Astrocyte (in vitro differentiated cells and primary cell): ENCODE measurements at places on chromosomes 11 and 22. TPM values are rescaled to one million over a fixed set of nuclear protein-coding genes. Genes with fewer than 3 reads are reported as not detected.
A peak's percentile ranks its signal among the peaks of the same experiment; 100 is the strongest.

DNA sequence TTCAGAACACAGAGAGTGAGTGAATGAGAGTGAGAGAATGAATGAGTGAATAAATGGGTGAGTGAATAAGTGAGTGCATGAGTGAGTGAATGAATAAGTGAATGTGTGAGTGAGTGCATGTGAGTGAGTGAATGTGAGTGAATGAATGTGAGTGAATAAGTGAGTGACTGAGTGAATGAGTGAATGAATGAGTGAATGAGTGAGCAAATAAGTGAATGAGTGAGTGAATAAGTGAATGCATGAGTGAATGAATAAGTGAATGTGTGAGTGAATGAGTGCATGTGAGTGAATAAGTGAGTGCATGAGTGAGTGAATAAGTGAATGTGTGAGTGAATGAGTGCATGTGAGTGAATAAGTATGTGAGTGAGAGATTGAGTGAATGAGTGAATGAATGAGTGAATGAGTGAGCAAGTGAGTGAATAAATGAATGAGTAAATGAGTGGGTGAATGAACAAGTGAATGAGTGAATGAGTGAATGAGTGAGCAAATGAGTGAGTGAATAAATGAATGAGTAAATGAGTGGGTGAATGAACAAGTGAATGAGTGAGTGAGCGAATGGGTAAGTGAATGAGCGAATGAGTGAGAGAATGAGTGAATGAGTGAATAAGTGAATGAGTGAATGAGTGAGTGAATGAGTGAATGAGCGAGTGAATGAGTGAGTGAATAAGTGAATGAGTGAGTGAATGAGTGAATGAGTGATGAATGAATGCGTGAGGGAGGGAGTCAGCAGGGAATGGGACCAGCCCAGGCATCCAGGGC is 21.3 kb upstream of the MUC5B start:
- no peak overlapping the region for H3K27ac ChIP-seq
- no peaks in the 10 kb centered on the region for H3K27me3 ChIP-seq
- no peak overlapping the region for H3K4me3 ChIP-seq
- H3K4me1 ChIP-seq: no peaks in the 10 kb centered on the region

- no peak overlapping the region for H3K4me3 ChIP-seq
- no peaks in the 10 kb centered on the region for H3K27me3 ChIP-seq
- H3K36me3 ChIP-seq: no peaks in the 10 kb centered on the region
- no peak for DNase-seq
- H3K27ac ChIP-seq: no peak overlapping the region
Measured at GRCh38 chr11:14858404-14858803, 33.6 kb downstream of the CYP2R1 start.

GRCh38 chr11:101584655-101585054 is 848 bp upstream of the TRPC6 start:
- H3K36me3 ChIP-seq: no peaks in the 10 kb centered on the region
- no peak overlapping the region for H3K4me3 ChIP-seq
- no peak for DNase-seq
- H3K27ac ChIP-seq: no peak overlapping the region

- H3K4me3 ChIP-seq: peak overlapping the region; percentile 76
- no peaks in the 10 kb centered on the region for H3K27me3 ChIP-seq
- DNase-seq: no peak
- peaks cover 13% of the 10 kb centered on the region for H3K4me1 ChIP-seq
- no peak overlapping the region for H3K27ac ChIP-seq
Measured at GRCh38 chr22:21628386-21629254, 1.2 kb downstream of the YDJC start.

GRCh38 chr22:31846161-31847115 is 92.6 kb downstream of the DEPDC5 start:
- H3K4me1 ChIP-seq: peaks cover 4% of the 10 kb centered on the region
- peak overlapping the region; percentile 19 for H3K27ac ChIP-seq
- no peaks in the 10 kb centered on the region for H3K27me3 ChIP-seq
- no peak overlapping the region for H3K4me3 ChIP-seq
- DNase-seq: peak; percentile 90
- H3K36me3 ChIP-seq: peaks cover 2% of the 10 kb centered on the region

The LRRC55 gene
- not detected in 2 replicates for total RNA-seq

DNA sequence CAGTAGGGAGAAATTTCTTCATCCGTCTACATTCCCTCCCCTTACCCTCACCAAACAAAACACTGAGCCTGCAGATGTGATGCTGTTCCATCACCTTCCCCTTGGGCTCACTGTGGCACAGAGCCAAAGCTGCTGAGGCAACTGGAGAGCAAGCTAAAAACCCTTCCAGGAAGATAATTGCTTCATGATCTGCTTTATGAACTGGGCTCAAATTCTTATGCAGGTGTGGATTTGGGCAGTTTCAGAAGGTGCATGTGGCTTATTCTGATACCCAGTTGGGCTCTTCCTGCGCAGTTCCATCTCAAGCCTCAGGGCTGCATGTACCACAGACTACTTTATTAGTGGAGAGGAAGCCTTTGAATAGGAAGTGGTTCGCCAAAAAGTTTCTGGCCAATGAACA is 58.3 kb downstream of the AAMDC start:
- no peaks in the 10 kb centered on the region for H3K36me3 ChIP-seq
- peaks cover 8% of the 10 kb centered on the region for H3K4me1 ChIP-seq
- H3K27me3 ChIP-seq: no peaks in the 10 kb centered on the region
- DNase-seq: no peak
- no peak overlapping the region for H3K27ac ChIP-seq
- no peak overlapping the region for H3K4me3 ChIP-seq

The TSSK2 gene
- not detected in 2 replicates for total RNA-seq

The SIK3 gene
- 31.8 and 34.4 TPM in 2 replicates for total RNA-seq

DNA sequence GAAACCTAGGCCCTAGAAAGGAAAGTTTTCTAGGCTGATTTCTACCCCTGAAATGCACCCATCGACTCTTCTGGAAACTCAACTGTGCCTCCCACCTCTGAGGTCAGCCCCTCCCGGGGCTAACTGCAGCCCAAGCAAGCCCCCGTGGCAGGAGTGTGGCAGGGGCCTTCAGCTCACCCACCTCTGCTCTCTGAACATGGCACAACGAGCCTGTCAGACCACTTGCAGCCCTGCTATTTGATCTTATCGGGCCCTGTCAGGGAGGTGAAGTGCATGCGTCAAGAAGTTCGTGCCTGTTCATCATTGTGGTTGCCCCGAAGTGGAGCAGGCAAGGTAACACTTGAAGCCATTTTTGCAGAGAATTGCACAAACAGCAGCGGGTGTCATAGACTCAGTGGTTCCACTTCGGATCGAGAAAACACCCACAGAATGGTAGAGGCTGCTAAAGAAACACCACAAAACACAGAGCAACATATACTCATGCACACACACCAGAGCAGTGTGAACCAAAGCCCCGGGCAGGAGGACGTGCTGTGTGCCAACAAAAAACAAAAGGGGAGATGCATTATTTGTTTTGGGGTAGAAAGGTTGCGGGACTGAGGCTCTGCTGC is 262.7 kb downstream of the ETS1 start:
- no peak for DNase-seq
- H3K4me1 ChIP-seq: peaks cover 4% of the 10 kb centered on the region
- H3K27me3 ChIP-seq: no peaks in the 10 kb centered on the region

GRCh38 chr11:8863838-8864237 is 47.2 kb upstream of the AKIP1 start:
- H3K4me3 ChIP-seq: no peak overlapping the region
- peaks cover 28% of the 10 kb centered on the region for H3K4me1 ChIP-seq
- DNase-seq: peak; percentile 70
- H3K27me3 ChIP-seq: no peaks in the 10 kb centered on the region

GRCh38 chr22:37377927-37378326 is 49.4 kb downstream of the ELFN2 start:
- H3K27me3 ChIP-seq: peaks cover 18% of the 10 kb centered on the region
- no peak overlapping the region for H3K4me3 ChIP-seq
- DNase-seq: no peak
- H3K36me3 ChIP-seq: no peaks in the 10 kb centered on the region
- H3K27ac ChIP-seq: no peak overlapping the region

DNA sequence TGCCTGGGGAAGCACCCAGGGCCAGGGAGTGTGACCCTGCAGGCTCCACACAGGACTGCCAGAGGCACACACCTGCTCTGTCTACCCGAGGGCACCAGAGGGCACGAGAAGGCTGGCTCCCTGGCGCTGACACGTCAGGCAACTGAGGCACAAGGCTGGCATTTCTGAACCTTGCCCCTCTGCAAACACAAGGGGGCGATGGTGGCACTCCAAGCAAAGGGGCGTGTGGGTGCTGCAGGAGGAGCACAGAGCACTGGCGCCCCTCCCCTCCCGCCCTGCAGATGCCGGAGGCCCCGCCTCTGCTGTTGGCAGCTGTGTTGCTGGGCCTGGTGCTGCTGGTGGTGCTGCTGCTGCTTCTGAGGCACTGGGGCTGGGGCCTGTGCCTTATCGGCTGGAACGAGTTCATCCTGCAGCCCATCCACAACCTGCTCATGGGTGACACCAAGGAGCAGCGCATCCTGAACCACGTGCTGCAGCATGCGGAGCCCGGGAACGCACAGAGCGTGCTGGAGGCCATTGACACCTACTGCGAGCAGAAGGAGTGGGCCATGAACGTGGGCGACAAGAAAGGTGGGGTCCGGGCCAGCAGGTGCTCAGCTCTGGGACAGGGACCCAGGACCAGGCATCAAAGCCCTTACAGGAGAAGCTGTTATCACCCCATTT is 20.8 kb upstream of the TXNRD2 start:
- H3K4me3 ChIP-seq: no peak overlapping the region
- peak overlapping the region; percentile 30 for H3K27ac ChIP-seq
- H3K36me3 ChIP-seq: peaks cover under 1% of the 10 kb centered on the region
- peaks cover 27% of the 10 kb centered on the region for H3K4me1 ChIP-seq
- H3K27me3 ChIP-seq: no peaks in the 10 kb centered on the region

DNA sequence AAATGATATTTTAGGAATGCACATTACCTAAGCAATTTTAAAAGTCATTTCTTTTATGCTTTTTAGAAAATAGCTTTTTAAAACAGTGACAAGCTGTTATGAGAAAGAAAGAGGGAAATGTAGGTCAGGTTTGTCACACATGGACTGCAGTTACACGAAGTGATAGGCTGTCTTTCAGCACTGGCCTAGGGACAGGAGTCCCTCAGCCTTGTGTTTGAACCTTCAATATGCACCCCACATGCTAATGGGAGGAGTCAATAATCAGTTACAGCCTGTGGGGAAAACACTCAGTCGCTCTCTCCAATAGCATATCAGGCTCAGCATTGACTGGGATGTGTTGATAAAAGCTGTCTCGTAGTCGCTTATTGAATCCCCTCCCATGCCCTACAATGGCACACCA is 45.8 kb downstream of the DNAJC24 start:
- no peak for DNase-seq
- H3K27me3 ChIP-seq: no peaks in the 10 kb centered on the region
- no peak overlapping the region for H3K27ac ChIP-seq
- no peaks in the 10 kb centered on the region for H3K4me1 ChIP-seq
- no peaks in the 10 kb centered on the region for H3K36me3 ChIP-seq

The OR52I1 gene
- total RNA-seq: not detected in 2 replicates

GRCh38 chr11:71148716-71149115 is 103.7 kb downstream of the SHANK2 start:
- no peaks in the 10 kb centered on the region for H3K27me3 ChIP-seq
- H3K27ac ChIP-seq: no peak overlapping the region
- H3K4me1 ChIP-seq: no peaks in the 10 kb centered on the region
- no peak overlapping the region for H3K4me3 ChIP-seq

The PKNOX2 gene
- total RNA-seq: 53.4 and 69.9 TPM in 2 replicates

GRCh38 chr11:123880912-123881311 is 4.6 kb downstream of the TMEM225 start:
- DNase-seq: no peak
- H3K27me3 ChIP-seq: no peaks in the 10 kb centered on the region
- H3K4me1 ChIP-seq: no peaks in the 10 kb centered on the region
- no peak overlapping the region for H3K27ac ChIP-seq
- no peaks in the 10 kb centered on the region for H3K36me3 ChIP-seq
- no peak overlapping the region for H3K4me3 ChIP-seq

The RIBC2 gene
- total RNA-seq: not detected in 2 replicates

The MPEG1 gene
- not detected in 2 replicates for total RNA-seq

GRCh38 chr22:47457021-47457420 is 694.6 kb downstream of the TBC1D22A start:
- H3K4me3 ChIP-seq: no peak overlapping the region
- H3K4me1 ChIP-seq: no peaks in the 10 kb centered on the region
- DNase-seq: no peak
- no peaks in the 10 kb centered on the region for H3K36me3 ChIP-seq
- no peak overlapping the region for H3K27ac ChIP-seq

GRCh38 chr11:76087749-76088148 is 118.6 kb downstream of the WNT11 start:
- H3K27ac ChIP-seq: peak overlapping the region; percentile 70
- H3K27me3 ChIP-seq: no peaks in the 10 kb centered on the region
- peaks cover 13% of the 10 kb centered on the region for H3K4me1 ChIP-seq
- no peak overlapping the region for H3K4me3 ChIP-seq
- H3K36me3 ChIP-seq: no peaks in the 10 kb centered on the region

GRCh38 chr11:126989942-126990715 is 10.4 kb downstream of the KIRREL3 start:
- H3K36me3 ChIP-seq: no peaks in the 10 kb centered on the region
- H3K4me1 ChIP-seq: peaks cover 37% of the 10 kb centered on the region

DNA sequence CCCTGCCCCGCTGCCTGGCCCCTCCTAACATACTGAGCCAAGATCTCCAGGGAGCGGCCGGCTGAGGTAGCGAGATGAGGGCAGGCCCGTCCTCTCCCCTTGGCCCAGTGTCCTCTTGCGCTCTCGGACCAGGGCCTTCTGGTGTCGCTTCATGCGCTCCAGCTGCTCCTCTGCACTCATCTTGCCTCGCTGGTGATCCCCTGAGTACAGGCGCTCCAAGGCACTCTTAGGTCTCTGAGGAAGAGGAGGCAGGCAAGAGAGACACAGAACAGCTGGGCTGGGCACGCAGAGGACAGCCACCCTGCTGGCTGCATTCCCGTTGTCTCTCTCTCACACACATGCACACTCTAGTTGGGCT is 50.6 kb downstream of the C11orf58 start:
- H3K4me1 ChIP-seq: peaks cover 46% of the 10 kb centered on the region
- no peak for DNase-seq
- no peak overlapping the region for H3K4me3 ChIP-seq

DNA sequence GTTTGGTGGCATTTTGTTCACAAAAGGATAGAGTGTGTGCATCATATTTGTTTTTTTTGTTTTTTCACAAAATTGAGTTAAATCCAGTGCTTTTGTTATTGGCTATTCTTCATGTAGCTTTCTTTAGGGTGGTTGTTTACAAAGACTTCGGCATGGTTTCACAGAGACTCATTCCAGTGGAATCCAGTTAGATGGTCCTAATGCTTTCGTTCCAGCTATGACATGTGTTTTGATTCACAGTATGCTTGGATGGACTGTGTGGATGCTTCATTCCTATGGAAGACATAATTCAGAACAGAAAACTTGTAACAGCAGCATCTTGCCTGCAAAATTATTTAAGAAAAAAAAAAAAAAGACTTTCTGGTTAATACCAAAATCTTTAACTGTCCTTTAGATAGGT is 97.9 kb downstream of the PDHX start:
- peak overlapping the region; percentile 82 for H3K27ac ChIP-seq
- no peaks in the 10 kb centered on the region for H3K27me3 ChIP-seq
- DNase-seq: peak; percentile 93
- H3K4me3 ChIP-seq: no peak overlapping the region
- no peaks in the 10 kb centered on the region for H3K36me3 ChIP-seq

GRCh38 chr22:19903031-19903430 is 38.5 kb upstream of the COMT start:
- H3K4me3 ChIP-seq: no peak overlapping the region
- H3K27ac ChIP-seq: no peak overlapping the region
- no peaks in the 10 kb centered on the region for H3K36me3 ChIP-seq
- no peaks in the 10 kb centered on the region for H3K27me3 ChIP-seq
- no peak for DNase-seq
- H3K4me1 ChIP-seq: peaks cover 3% of the 10 kb centered on the region

The KDELR3 gene
- 72.6 and 96.0 TPM in 2 replicates for total RNA-seq
